Activated naive CD4-positive, alpha-beta T cell treated with Interleukin-2 at 50 U/mL for 16 hours (primary cell): ENCODE measurements at places on chromosomes 3 and 15.

GRCh38 chr3:52238761-52239701, at the start of gene TWF2:
Gene TWF2 (minus strand): TSS chr3:52239158. CDS start chr3:52239016, 142 bp downstream.
- DNase-seq = peak; percentile 91

- no peak for DNase-seq
Measured at GRCh38 chr15:50880651-50881114, 27.8 kb upstream of the AP4E1 start.

DNA sequence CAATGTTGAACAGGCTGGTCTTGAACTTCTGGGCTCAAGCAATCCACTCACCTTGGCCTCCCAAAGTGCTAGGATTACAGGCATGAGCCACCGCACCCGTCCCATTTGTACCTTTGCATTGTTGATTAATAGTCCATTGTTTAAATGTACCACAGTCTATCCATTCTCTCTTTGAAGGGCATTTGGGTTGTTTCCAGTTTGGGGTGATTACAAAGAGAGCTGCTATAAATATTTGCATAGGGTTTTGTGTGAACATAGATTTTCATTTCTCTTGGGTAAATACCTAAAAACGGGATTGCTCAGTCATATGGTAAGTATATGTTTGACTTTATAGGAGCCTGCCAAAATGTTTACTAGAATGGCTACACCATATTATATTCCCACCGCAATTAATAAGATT, 13.7 kb upstream of the PTPRG start:
- DNase-seq = no peak

DNA sequence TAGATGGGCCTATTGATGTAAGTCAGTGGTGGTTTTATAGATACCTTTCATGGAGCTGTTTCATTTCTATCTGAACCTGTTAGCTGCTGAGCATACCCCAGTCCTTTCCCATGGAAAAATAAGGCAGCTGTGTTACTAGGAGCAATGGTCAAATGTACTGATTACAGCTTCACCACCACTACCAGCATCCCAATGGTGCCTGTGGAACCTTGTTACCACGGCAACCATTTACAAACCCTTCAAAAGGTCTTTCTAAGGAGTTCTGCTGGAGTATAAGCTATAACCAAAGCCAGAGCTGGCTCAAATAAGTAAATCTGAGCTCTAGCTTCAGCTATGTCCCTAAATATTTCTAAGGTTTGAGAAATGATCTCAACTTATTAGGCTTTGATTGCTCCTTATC, 133.4 kb upstream of the ACP3 start:
- DNase-seq = no peak

DNA sequence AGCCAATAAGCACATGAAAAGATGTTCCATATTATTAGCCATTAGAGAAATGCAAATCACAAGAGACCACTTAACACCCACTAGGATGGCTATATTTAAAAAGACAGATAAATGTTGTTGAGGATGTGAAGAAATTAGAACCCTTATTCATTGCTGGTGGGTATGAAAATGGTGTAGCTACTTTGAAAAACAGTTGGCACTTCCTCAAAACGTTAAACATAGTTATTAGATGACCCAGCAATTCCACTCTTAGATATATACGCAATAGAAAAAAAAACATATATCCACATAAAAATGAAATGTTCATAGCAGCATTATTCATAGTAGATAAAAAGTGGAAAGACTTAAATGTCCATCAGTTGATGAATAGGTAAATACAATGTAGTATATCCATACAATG, 47.1 kb upstream of the TERB2 start:
- no peak for DNase-seq

DNA sequence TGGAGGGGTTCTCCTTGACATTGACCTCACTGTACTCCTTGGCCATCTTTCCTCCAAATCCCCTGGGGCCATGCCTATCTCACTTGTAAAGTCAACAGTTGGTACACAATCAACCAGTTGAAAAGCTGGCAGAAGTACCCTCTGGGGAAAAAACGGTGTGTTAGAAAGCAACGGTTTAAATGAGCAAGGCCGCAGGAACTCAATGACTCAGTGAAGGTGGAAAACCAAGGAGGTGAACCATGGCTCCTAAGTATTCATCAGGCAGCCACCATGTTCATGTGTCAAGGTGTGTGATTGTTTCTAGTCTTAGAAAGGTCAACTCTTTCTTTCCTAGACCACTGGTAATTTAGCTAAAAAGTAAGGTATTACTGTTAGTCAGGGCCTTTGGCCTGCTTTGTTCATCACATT, 130.9 kb upstream of the SATB1 start:
- peak; percentile 40 for DNase-seq

DNA sequence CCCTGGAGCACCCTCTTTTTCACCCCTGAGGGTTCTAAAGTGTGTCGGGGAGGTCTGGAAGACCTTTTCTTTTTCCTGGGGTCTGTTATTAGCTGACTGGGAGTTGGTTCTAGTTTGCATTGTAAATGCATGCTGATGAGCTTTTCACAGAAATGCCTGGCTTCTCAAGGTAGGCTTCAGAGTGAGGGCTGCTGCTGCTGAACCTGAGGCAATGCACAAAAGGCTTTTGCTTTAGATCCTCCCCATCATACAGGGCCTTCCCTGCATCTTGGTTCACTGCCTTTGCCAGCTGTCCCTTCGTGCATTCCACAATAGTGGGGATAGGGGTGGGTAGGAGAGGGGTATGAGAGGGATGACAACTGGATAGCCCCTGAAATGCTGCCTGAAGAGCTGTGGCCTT, 46.6 kb downstream of the FAH start:
- DNase-seq = no peak

- DNase-seq = no peak
Measured at GRCh38 chr3:134344560-134344959, 29.7 kb downstream of the AMOTL2 start.

DNA sequence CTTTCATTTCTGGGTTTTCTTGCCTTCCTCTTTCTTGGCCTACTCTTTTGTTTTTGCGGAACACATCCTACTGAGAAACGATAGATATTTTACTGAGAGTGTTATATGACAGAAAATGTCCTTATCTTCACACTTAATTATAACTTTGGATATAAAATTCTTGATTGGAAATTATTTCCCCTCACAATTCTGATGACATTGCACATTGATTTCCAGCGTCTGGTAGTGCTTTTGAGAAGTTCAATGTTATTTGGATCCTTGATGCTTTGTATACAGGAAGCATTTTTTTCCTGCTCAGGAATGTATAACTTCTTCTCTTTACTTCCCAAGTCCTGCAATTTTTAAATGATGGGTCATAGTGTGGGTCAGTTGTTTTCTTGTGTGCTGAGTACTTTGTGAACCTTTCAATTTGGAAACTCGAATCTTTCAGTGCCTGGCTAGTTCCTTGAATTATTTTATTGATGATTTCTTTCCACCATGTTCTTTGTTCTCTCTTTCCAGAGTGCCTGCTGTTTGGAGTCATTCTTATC, 183.9 kb downstream of the PDCD6IP start:
- no peak for DNase-seq

DNA sequence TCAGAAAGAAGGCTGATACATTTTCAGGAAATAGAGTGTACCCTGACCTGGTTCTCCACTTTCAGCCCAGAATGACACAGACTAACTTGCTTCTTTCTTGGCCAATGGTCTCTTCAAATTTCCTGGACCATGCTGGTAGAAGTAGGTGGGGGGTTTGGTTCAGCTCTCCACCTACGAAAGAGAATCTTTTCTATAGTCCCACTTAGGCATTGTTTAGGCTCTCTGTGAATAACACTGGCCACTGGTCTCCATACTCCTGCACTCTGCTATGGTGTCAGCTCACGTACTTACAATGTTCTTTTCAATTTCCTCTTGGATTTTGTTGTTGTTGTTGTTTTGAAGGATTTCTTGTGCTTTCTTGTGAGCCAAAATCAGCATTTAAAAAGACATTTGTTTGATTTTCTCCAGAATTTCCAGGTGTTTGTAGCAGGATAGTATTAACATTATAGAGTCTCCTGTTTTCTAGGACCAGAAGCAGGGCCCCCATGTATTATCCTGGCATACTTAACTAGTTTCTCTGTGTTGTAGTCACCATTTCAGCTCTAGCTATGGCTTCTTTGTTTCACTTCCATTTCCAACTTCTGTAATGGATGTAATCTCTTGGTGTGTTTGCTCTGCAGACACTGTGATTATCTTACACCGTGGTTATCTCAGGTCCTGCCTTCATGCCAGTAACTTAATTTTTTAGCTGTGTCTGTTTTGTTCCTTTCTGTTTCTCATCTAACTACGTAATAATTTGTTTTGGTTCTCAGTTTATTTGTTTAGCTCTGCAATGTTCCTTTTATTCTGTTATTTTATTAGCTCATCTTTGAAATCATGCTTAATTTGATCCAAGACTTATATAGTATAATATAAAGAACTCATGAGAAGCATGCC, 61.4 kb downstream of the CHRNA7 start:
- DNase-seq = no peak
